AML-193 (cell line): ENCODE measurements at places on chromosomes 16 and 17.

DNA sequence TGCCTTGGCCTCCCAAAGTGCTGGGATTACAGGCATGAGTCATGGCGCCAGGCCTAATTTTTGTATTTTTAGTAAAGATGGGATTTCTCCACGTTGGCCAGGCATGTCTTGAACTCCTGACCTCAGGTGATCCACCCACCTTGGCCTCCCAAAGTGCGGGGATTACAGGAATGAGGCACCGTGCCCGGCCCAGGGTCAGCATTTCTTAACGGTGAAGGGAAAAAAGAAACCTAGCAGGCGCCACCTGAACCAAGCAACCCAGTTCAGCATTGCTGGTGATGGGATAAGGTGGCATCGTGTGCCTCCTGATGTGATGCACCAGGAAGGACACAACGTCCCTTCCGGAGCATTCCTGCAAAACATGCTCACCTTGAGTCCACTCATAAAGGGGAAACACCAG, 2.2 kb upstream of the CLCN7 start:
- no peak for DNase-seq

DNA sequence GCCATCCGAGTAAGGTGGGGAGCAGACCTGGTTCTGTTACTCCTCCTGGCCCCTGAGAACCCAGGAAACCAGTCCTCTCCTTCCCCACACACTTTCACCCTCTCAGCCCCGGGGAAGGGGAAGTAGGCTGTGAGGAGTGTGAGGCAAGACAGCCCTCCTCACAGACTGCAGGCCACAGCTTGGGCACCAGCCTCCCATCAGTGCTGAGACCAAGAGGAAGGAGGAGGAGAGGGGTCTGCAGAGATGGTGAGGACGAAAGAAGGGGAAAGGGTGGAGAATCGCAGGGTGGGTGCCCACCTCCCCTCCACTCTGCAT, 7.0 kb downstream of the G6PC3 start:
- DNase-seq: peak; percentile 75

GRCh38 chr17:75834928-75835653, 9.1 kb downstream of the UNC13D start:
- DNase-seq: no peak

DNA sequence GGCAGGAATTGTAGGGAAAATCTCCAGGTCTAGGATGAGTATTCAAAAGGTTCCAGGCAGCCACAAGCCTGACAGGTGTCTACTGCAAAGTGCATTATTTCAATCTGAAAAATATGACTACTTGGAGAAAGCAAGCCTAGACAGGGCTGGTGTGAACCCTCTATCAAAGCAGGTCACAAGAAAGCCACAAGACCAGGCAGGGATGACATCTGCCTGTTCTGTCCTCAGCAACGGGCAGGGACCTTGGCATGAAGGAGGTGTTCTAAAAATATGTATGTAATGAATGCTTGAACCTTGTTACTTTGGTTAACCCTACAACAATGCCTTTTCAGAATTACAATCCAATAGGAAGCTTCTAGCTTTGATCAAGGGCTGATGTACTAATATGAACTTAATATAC, 1.2 kb upstream of the COX6A2 start:
- DNase-seq: no peak

DNA sequence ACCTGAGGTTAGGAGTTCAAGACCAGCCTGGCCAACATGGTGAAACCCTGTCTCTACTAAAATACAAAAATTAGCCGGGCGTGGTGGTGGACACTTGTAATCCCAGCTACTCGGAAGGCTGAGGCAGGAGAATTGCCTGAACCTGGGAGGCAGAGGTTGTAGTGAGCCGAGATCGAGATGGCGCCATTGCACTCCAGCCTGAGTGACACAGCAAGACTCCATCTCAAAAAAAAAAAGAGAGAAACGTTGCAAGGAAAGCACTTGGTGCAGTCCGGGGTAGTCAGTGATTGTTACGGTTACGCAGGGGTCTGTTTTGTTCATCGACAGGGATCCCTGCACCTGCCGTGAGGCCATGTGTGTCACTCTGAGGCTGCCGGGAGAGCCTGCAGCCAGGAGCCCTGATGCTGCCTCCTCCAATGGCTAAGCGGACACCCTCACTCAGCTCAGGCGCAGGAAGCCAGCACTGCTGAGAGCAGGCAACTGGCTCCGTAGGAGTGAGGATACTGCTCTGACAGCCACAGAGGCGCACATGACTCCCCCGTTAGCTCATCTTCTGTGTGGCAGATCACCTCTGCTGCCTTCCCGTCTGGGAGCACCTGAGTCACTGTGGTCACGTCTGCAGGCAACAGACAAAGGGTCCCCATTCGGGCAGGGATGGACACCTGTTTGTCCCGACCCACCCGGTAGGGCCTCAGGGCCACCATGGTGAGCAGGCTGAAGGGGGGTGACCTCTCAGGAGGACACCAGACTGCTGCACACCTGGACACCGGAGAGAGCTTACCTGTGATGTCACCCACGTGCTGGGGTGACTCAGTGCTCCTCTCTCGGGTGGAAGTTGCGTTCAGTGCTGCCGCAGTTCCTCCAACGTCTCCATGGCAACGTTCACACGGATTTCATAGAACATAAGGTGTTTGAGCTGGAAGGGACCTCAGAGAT, 5.2 kb upstream of the RAB26 start:
- no peak for DNase-seq

- DNase-seq: no peak
These were observed 587 bp downstream of the RNF157 start for GRCh38 chr17:76239538-76240274.

- DNase-seq: no peak
These were observed 4.8 kb upstream of the CDK5RAP3 start for GRCh38 chr17:47966079-47966519.

DNA sequence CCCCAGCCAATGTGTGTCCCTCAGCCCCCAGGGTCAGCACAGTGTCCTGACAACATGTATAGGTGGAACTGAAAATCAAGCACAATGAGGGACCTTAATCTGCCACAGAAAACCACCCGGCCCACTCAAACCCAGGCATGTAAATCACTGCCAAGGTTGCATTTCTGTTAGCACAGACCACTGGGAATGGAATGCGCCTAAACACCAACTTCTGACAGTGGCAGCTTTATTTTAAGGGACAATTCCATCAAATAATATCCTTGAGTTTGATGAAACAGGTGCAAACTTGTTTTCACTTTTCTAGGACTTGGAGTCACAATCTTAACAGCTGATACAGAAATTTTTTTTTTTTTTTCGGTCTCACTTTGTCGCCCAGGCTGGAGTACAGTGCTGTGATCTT, 37.3 kb upstream of the MRPS23 start:
- no peak for DNase-seq

GRCh38 chr17:78821961-78822360, 18.7 kb downstream of the USP36 start:
- no peak for DNase-seq

GRCh38 chr17:66750781-66751543, 84.0 kb upstream of the CACNG5 start:
- DNase-seq: no peak

DNA sequence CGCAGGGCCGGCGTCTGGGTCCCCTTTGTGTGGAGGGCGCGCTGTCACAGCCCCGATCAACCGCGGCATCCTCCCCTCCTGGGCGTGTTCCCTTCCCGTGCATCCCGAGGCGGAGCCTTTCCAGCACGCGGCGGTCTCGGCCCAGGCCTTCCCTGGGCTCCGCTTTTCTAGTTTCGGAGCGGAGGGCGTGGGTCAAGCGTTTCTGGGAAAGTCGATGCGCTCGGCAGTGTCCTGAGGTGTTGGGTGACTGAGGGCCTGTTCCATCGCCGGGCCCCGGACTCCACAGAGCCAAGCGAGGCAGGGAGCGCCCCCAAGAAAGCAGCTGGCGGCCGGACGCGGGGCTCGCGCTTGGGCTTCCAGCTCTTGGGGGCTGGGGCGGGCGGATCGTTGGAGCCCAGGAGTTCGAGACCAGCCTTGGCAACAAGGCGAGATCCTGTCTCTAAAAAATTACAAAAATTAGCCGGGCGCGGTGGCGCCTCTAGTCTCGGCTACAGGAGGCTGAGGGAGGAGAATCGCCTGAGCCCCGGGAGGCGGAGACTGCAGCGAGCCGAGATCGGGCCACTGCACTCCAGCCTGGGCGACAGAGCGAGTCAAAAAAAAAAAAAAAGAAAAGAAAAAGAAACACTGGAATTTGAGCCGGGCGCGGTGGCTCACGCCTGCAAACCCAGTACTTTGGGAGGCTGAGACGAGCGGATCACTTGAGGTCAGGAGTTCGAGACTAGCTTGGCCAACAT, 806 bp downstream of the IFT140 start:
- no peak for DNase-seq

DNA sequence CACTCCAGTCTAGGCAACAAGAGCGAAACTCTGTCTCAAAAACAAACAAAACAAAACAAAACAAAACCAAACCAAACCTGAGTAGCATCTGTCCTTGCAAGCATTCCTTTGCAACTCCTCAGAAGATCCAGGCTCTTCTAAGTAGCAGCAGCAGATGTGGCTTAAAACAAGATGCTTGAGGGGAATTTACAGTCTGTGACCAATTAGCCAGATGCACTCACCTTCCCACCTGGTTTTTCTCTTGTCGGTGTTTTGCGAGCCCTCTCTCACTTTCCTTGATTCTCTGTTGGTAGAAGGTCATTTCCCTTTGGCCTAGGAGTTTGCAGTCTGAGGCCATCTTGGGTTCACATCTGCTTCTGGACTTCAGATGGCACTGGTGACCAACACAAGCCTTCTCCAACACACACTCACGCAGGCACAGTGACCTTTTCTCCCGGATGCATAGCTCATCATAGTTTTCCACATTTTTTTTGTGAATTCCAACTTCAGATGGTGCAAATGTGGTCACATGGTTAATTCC, 276.8 kb downstream of the STX8 start:
- DNase-seq: no peak

GRCh38 chr16:11118479-11118878, 137.5 kb downstream of the SOCS1 start:
- no peak for DNase-seq

GRCh38 chr17:78384479-78385175, 6.2 kb downstream of the PGS1 start:
- DNase-seq: no peak

- DNase-seq: no peak
These were observed 22.1 kb downstream of the NME2 start for GRCh38 chr17:51188271-51188833.

DNA sequence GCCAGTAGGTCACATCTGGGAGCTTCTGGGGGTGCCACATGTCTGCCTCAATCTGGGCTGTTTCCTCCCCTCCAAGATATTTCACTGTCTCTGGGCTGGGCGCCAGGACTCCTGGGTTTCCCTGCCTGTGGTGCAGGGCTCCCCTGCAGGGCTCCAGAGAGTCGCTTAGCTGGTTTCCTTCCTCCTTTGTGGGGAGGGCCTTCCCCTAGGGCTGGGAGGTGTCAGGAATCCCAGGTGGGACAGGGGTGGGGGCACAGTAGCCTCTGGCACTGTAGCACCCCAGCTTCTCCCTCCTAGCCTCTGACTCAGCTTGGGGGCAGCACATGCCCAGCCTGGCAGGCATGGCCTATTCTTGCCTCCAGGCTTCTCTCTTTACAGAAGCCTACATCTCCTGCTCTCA, 2.6 kb downstream of the RARA start:
- peak; percentile 71 for DNase-seq

DNA sequence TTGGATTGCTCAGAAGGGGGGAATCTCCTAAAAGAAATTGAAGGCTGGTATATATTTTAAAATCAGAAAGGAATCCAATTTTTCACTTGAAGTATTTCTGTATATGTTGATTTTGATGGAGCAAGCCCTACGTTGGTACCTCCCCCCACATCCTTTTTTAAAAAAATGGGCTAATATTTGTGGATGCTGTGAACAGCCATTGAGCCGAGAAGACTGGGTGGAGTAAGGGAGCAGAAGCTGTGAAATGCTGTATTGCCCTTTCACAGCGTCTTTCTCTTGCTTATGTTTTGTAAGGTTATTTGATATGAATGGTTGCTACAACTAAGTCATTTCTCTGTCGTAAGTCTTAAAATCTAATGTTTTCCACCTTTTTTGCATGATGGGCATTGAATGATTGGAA, 2.3 kb downstream of the PAFAH1B1 start:
- DNase-seq: no peak

DNA sequence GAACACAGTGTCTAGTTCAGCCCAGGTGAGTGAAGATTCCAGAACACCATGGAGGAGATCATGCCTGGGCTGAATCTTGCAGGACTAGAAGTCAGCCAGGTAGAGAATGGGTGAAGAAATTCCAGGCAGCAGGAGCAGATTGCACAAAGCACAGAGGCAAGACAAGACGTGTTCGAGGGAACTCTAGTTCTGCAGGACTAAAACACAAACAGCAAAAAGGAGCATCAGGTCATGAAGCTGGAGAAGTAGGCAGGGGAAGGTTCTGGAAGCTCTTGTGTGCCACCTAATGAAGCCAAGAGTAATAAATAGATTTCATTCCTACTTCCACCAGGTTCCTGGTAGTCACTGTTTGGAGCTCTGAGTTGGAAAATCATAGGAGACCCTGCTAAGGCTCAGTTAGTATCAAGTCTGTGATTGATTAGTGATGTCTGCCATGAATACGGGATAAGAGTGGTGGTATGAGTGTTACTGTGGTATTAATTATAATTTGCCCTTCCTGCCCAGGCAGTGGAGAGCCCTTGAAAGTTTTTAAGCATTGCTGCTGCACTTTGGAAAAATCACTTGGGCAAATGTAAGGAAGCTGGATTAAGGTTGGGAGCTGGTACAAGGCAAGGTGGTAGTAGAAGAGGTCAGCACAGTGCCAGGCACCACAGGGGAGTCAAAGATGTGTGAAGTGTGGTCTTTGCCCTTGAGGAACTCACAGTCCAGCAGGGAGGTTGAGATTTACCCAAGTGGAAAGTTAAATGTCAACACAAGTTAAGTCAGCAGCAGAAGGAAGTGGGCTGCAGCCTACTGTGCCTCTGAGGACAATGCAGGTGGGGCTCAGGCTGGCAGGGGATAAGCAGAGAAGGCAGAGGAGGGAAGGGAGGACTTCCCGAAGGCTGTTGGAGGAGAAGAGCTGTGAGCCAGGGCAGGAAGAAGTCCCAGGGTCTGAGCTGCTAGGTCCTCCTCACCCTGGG, 13.5 kb upstream of the FOXN1 start:
- DNase-seq: no peak

DNA sequence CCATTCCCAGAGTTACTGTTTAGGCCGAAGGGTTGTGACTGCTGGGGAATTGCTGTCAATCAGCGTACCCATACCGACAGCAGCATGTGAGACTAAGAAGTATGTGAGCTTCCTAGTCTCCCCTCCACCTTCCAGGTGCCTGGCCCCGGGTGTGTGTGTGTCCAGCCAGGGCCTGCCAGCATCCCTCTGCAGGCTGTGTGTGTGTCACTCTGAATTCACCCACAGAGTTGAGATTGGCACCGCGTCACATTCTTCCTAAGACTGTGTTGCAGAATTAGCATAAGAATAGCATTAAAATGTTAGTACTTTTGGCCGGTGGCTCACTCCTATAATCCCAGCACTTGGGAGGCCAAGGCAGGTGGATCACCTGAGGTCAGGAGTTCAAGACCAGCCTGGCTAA, 31.8 kb downstream of the PRMT7 start:
- DNase-seq: no peak

- no peak for DNase-seq
These were observed 216.5 kb downstream of the NTN1 start for GRCh38 chr17:9237661-9238301.
